ENCODE measurements at places on chromosomes 7 and 10.

DNA sequence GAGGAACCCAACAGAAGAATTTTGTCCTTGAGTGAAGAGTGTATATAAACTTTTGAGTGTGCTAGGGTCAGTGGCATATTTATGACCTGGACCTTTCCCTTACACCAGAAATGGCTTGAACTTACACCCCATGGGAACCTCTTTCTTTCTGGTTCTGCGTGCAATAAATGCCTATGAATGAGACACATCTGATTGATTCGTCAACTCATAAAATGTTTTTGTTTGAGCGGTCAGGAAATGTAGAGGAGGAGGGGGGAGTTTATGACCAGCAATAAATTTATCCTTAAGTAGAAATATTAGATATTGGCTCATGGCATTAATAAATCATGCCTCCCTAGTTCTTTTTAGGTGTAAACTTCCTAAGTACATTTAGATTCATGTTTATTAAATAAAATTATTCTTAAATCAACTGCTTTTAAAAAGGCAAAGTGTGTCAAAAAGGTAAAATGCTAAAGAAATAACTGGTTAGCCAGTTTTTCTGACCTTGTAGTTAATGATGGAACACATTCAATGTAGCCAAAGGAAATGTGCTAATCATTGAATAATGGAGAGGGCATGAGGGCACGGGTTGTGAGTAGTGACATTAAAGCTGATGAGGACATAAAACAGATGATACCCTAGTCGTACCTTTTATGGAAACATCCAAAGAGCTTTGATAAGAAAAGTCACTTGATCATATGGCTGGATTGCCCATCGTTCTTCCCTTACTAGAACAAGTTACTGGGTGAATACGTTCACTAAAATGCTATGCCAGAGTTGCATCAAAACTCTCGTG, 13.6 kb upstream of the NUP42 start:
- DNase-seq = no peak

DNA sequence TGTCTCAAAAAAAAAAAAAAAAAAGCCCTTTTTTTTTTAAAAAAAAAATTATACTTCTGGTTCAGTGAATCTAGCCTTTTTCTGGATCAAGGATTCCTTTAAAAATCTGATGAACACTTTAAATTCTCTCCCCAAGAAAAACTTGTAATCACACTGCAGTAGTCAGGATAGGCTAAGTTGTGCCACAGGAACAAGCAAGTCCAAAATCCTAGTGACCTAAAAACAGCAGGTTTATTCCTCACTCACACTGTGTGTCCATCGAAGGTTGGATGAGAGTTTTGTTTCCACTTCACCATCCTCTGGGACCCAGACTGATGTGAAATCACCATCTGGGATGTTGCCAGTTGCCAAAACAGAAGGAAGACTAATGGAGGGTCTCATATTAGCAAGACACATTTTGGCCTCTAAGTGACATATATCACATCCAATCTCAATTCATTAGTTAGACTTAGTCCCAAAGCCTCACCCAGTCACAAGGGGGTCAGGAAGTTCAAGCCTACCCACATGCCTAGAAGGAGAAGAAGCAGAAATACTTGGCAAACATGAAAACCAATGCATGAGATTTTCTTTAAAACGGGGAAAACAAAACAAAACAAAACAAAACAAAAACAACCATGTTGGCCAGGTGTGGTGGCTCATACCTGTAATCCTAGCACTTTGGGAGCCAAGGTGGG, 32.7 kb downstream of the CYP17A1 start:
- DNase-seq = peak; percentile 2

GRCh38 chr7:34091321-34091917, 186.1 kb downstream of the BMPER start:
- DNase-seq = no peak

DNA sequence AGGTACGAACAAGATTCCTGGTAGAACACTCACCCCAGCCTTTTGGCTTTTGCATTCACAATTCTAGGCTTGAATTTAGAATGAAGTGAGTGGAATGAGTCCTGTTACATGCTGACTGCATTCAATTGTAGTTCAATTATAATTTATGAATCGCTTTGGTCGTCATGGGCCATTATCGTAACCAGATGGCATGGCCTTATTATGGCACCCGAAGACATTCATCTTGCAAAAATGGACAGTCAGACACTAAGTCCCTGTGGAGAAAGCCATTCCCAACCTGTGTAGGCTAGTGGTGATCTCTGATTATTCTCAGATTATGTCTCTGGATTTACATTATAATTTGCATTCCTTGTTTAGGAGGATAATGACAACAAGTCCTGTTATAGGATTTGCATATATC, 292.4 kb upstream of the NPSR1 start:
- no peak for DNase-seq

- no peak for DNase-seq
Observed at GRCh38 chr10:124902462-124902861, 39.5 kb upstream of the ZRANB1 start.

DNA sequence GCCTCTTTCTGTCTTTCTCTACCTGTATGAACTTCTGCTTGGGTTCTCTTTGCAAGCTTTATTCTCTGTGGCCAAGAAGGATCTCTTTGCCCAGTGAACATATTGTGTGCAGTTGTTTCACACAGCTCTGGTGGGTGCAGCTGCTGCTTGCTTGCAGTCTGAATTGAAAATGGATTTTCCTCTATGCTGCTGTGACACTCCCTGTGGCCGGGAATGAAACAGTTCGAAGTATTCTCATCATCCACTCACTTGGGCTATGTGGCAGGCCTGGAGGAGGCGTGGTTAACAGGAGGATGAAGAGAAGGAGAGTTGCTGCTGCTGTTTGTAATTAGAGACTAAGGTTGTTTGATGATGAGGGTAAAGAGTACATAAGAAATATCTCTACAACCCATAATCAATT, 28.4 kb upstream of the ITGA8 start:
- DNase-seq = no peak

DNA sequence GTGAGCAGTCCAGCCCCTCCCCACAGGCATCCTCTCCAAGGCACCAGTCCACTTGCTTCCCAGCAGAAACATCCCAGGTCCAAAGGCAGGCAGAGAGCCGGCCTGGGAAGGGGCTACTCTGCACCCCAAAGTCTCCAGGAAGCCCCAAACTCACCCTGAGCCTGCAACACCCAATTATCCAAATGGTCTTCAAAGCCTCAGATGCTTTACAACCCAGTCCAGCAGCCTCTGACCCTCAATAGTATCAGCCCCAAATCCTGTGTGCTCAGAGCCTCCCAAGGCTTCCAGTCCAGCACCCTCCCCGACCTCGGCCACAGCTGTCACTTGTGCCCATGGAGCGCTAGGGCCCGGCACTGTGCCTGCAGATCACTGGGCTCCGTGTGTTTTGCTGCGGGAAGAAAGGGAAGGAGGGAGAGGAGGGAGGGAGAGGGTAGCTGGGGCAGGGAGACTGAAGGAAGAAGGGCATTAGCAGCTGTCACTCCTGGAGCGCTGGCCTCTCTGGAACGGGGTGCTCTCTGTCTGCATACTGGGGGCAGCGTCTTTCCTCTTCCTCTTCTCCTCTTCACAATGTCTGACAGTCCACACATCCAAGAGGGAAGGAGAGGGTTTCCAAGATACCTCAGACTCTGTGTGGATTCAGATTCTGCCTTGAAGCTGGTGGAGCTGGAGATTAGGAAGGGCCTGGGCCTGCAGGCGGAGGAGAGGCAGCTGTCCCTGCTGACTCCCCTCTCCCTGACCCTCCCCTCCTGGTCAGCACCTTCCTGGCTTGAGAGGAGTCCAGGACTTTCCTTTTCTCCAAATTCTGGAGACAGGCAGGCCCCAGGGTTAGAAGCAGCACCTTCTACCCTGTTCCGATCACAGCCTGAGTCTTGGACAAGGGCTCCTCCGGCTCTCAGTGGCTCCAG, 13.2 kb downstream of the CALML5 start:
- DNase-seq = no peak

- DNase-seq = no peak
Observed at GRCh38 chr7:126682176-126682575, 570.6 kb downstream of the GRM8 start.

DNA sequence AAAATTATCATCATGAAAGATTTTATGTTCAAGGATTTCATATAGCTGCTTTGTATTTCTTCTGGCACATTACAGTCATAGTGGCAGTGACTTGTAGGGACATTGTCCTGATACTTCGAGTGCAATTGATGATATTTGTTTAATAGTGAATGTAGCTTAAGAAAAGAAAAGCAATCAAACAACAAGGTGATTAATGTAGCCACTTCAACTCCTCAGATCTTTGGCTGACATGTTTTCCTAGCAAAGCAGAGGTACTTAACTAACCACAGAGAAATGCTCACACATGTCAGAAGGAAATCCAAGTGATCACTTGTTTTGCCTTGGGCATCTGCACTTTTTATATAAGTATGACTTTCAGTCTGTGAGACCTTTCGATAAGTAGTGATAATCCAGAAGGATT, 470.3 kb downstream of the AUTS2 start:
- DNase-seq = no peak

- no peak for DNase-seq
Observed at GRCh38 chr10:72935361-72935760, 19.2 kb downstream of the PLA2G12B start.

- DNase-seq = no peak
Observed at GRCh38 chr7:112571852-112572607, 91.2 kb downstream of the LSMEM1 start.

DNA sequence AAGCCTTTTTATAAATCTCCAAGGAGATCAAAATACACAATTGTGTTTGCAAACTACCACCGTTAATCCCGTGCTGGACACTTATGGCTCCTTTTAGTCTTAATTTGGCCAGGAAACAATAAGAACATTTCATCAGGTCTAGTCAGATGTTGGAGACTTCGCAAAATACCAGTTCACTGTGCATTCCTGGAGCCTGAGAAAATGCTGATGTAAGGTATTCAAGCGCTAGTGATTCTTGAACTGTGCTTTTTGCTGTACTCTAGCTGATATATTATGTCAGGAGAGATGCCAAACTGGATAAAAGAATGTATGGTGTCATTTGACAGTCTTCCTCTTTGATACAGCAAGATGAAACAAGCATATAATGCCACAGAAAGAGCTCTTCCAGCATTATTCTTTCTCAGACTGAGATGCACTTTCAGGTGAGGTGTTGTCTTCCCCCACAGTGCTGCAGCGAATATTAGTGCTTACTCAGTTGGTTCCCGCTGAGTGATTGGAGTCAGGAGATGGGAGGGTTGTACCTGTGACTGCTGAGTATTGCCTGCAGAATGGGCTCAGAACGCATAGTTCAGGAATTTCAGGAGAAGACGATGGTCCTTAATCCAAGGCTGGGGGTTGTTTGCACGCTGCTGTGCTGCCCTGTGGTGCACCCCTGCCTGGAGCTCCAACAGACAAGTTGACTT, 59.2 kb downstream of the OGDH start:
- no peak for DNase-seq

DNA sequence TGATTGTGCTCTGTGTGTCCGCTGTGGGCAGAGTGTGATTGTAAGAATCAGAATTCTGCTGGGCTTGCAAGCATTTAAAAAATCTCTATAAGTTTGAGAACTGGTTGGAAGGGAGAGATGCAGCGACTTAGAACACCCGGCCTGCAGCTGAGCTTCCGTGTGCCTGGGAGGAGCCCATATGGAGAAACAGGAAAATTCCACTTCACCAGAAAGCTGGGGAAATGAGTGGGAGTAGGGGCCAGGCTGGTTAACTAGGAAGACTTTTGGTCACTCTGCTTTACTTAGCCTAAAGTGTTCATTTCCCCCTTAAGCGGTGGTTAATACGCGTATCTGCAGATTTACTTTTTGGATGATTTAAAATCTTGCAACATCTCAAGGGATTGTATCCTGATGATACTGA, 72.2 kb downstream of the TCF7L2 start:
- DNase-seq = no peak

DNA sequence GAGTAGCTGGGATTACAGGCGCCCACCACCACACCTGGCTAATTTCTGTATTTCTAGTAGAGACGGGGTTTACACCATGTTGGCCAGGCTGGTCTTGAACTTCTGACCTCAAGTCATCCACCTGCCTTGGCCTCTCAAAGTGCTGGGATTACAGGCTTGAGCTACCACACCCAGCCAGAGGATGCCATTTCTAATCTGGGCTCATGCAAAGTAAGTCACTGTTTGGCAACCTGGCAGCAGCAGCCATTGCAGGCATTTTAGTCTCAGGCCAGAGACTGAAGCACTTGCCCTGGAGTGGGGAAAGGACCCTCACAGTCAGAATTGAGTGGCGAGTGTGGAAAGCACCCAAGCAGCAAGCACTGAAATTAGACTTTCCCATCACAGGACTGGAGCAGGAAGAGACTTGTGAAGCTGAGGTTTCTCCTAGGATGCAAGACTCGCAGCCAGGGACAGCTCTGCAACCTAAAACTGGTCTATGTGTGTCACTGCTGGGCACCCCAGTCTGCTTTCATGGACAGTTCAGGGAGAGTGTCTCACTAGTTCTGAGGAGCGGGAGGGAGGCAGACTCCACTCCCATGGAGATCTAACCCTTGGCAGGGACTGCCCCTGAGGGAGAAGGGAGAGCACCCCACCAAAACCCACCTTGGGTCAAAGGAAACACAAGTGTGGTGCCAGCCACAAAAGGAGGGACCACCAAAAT, 27.6 kb downstream of the SNX13 start:
- no peak for DNase-seq

DNA sequence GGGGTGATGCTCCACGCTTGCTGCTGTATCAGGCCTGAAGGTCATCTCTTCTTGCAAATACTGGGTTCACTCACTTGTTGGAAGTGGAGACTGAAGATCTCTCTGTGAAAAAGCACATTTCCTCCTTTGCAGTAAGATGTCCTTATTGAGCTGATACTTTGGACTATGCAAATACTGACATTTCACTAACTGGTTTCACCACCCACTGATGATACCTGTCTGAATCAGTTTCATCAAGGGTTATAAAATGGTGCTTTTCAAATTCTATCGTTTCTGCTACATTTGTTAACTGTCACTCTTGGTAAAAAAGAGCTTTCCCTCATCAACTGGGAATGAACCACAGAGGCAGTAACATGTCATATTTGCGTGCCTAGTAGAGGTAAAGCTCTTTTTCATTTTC, 35.5 kb downstream of the RAB19 start:
- no peak for DNase-seq

DNA sequence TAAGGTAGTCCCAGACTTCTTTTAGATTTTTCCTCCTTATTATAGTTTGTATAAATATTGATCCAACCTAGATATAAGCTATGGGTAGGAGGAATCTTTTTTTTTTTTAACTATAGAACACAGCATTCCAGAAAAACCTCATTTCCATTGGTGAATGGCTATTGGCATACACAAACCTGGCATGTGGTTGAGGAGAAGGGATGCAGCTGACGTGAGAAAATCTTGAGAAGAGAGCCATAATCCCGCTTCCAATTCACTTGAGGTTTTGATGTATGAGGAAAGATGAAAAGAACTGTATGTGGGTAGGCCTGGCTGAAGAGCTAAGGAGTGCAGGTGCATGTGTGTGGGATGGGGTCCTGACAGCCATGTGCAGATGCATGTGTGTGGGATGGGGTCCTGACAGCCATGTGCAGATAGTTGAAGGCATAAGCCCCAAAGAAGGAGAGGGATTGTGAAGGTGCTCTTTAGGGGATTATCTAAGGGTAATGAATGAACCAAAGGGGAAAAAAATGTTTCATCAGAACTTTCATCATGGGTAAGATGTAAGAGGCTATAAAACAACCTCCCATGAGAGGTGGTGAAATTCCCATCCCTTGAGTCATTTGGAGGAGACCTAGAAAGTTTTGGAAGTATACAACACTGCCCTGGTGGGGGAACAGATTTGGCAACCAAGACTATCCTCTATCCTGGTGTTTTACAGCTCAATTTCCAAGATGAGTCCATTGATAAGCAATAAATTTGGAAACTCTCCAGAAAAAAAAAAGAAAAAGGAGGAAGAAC, 3.8 kb upstream of the PKD2L1 start:
- no peak for DNase-seq
